ENCODE measurements at places on chromosomes 5 and 9.

GRCh38 chr9:136218271-136218670, 13.3 kb upstream of the LHX3 start:
- no peak for DNase-seq

GRCh38 chr9:93902051-93902779, 52.9 kb downstream of the BARX1 start:
- no peak for DNase-seq

DNA sequence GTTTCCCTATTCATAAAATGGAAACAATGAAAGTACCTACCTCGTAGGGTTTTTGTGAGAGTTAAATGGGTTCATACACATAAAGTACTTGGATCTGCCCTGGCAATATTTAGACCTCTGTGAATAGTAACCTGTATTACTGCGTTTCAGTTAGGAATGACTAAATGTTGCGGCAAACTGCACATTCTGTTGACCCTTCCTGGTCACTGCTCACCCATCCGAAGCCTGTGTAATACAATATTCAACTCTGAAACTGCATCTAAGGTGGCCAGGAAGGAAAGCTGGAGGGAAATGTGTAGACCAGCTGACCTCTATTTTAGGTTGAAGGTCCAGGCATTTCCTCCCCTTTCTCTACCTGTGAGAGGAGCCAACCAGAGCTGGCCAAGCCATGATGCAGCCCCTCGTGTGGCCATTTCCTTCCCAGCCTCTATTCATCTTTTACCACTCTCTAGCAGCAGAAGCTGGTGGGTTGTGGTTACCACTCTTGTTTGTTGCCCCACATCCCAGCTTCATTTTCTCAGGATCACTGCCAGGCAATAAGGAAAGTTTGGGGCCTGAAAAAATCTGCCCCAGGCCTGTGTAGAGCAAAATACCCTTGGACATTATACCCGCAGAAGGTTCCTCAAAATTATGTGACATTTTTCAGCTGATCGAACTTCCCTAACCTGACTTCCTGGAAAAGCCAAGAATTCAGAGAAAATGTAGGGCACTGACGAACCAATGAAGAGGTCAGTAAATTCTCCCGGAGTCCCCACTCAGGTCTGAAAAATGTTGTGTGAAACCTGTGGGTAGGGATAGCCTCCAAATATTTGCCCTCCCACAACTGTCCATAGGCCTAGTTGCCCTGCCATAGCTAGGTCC, 20.5 kb upstream of the PDCD1LG2 start:
- no peak for DNase-seq

DNA sequence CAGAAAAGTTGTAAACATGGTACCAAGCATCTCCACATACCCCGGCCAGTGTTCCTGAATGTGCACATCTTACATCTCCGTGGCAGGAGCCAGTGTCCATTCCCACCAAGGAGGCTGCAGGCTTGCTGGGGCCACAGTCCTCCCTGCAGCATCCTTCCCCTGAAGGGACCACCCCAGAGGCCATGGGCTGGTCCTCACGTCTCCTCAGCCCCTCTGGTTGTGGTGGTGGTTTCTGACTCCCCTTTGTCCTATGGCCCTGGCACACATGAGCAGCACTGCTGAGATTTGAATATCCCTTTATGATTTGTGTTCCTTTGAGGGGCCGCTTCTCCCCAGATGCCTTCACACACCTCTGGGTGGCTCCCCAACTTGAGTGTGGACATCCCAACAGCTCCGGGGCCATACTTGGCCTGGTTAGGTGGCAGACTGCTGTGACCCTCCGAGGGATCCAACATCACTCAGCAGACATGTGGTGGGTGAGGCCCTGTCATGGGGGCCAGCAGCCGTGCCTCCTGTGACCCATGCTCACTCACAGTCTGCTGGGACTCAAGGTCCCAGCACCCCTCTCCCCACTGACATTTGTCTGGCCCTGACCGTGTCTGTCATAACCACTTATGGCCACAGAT, 14.3 kb downstream of the PHF2 start:
- no peak for DNase-seq

GRCh38 chr5:111121926-111122325, 29.8 kb downstream of the WDR36 start:
- DNase-seq: no peak

GRCh38 chr5:87359106-87359505, 53.6 kb downstream of the CCNH start:
- no peak for DNase-seq

- DNase-seq: no peak
Observed at GRCh38 chr9:35538361-35539234, 48.7 kb downstream of the RUSC2 start.

DNA sequence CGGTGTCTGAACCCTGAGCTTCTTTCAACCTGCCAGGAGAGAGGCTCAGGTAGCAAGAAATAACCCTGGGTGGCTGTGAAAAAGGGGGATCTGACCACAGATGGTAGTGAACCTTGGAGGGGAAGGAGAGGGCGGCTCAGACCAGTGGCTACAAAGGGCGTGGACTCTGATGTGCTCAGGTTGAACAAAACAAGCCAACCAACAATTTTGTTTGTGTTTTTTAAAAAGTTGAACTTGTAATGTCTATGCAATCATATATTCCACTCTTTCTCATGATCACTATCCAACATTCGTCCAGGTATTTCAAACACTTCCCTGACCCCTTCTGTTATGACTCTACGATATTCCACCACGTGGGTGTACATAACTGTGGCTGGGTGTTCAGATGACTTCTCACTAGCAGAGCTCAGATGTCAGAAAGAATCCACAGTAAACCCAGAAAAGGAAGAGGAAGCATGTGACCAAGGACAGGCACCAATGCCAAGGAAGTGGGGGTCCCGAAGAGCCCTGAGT, 20.0 kb downstream of the PTPN3 start:
- no peak for DNase-seq

DNA sequence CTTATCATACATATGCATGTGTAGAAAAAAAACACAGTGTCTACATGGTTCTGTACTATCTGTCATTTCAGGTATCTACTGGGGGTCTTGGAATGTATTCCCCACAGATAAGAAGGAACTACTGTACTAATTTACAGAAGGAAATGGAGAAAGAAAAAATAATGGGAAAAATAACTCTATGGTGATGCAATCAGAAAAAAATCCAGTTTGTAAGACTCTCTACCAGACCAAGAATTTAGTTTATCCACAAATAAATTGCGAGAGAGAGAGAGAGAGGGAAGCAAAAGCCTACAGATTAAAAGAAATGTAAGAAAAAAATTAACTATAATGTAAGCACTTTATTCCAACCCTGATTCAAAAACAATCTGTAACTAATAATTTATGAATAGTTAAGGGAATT, 708.6 kb upstream of the ZNF608 start:
- DNase-seq: no peak

GRCh38 chr5:7828269-7828668, 22.7 kb downstream of the CFAP90 start:
- no peak for DNase-seq

DNA sequence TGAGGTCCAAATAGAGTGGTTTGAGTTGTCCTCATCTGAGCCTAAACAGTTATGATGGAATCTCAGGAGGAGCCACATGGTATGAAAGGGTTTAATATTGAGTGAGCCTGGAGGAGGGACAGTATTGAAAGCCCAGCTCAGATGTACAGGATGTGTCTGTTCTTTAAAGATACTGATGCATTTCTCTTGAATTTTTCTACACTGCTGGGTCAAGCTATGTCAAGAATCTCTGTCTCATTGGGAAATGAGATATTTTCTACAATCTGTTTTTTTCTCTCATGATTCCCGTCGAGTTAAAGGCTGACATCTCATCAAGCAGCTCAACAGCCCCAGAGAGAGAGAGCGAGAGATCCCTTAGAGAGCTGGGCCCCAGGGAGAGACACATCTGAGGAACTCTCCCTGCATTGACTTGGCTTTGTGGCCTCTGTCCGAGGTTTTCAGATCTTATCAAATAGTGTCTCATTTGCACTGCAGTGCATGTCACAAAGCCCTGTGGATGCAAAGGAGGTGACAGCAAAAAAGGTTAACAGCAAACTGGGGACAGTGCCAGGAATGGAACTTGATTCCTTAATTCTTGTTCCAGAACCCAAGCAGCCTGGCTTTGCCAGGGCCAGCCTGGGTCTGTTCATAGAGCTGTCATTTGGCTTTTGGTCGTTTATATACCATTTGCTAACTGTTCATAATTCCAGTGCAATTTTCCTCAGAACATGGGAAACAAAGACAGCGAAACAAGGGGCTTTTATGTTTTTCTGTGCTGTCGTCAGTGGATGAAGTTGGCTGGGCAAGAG, 19.0 kb upstream of the ACTBL2 start:
- DNase-seq: no peak

GRCh38 chr9:127779136-127779981, 893 bp upstream of the SH2D3C start:
- DNase-seq: no peak

DNA sequence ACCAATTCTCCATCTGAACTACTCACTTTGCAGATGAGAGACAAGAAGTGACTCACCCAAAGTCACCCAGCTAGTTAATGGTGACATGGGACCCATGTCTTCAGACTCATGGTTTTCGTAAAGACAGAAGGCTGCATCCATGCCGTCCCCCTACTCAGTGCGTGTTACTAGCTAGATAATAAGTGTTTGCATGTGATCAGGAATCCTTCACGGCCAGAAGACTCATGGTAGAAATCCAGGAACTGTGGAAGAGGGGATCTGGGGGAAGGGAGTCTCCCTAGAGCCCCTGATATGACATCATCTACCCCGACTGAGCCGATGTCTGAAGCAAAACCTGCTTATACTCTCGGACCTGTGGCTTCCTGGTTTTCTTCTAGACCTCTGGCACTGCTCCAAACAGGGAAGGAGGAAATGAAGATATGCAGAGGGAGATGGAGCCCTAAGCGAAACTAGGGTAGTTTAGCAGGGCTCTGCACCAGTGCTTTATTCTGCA, 3.3 kb downstream of the RNF183 start:
- no peak for DNase-seq

GRCh38 chr9:27535701-27536118, 6.1 kb upstream of the MOB3B start:
- no peak for DNase-seq

- DNase-seq: no peak
Observed at GRCh38 chr5:88819301-88819999, 63.5 kb downstream of the MEF2C start.

DNA sequence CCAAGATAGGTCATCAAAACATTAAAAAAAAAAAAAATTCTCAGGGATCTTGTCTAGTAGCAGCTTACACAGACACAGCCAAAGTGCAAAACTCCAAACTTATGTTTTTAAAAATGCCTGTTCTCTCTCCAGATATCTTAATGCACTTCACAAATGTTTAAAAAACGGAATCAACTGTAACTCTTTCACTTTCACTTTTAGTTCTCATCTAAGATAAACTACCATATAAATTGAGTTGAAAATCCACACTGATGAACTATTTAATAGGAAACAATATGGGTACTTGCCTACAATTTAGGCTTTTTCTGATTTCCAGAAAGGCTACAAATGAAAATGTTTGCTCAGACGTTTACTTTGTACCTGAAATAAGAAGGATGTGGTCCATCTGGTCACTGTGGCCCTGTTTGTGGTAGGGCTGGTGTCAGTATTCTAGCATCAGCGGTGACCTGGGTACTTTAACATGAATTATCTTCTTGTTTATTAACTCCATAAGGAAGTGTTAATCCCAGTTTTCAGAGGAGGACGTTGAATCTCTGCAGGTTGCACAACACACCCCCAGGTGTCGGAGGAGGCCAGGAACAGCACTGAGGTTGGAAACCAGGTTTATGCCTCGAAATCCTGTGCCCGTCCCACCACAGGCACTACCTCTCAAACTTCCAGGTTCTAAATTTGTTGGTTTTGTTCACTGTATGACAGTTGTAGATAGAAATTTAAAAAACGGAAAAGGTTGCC, 13.3 kb upstream of the LPCAT1 start:
- peak; percentile 11 for DNase-seq

GRCh38 chr5:76367623-76368371, 35.3 kb upstream of the IQGAP2 start:
- DNase-seq: no peak

- DNase-seq: no peak
Observed at GRCh38 chr5:126098330-126099017, 324.7 kb upstream of the GRAMD2B start.

GRCh38 chr9:100120286-100120685, 21.2 kb downstream of the INVS start:
- no peak for DNase-seq

DNA sequence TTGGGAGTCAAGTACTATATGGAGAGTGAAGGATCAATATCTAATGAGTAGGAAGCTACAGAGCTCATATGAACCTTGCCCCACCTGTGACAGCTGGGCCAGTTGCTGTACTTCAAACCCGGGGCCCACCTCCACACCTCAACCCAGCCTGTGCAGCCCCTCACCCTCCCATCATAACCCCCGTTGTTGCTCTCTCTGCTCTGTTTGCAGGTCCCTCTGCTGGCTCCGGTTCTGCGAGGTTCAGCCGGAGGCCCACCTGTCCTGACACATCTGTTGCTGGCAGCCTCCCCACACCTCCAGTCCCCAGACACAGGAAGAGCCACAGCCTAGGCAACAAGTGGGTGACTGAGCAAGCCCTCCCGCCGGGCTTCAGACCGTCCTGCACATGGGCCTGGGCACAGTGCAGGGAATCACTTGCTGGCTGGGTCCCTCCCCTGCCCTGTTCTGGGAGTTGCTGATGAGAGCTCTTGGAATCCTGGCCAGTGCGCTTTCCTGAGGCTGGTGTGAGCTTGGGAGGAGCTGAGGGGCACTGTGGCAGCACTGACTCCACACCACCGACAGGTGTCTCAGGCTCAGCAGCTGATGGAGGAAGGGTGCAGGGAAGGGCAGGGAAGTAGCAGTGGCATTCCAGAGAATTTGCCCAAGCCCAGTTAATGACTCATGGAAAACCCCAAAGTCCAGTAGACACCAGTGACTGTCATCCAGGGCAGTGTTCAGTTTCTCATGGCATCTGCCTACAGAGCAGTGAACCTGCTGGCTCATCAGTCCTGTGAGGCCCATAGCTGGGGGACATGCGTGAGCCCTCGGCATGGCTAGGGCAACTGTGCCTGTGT, 69.5 kb upstream of the GARNL3 start:
- peak; percentile 73 for DNase-seq

DNA sequence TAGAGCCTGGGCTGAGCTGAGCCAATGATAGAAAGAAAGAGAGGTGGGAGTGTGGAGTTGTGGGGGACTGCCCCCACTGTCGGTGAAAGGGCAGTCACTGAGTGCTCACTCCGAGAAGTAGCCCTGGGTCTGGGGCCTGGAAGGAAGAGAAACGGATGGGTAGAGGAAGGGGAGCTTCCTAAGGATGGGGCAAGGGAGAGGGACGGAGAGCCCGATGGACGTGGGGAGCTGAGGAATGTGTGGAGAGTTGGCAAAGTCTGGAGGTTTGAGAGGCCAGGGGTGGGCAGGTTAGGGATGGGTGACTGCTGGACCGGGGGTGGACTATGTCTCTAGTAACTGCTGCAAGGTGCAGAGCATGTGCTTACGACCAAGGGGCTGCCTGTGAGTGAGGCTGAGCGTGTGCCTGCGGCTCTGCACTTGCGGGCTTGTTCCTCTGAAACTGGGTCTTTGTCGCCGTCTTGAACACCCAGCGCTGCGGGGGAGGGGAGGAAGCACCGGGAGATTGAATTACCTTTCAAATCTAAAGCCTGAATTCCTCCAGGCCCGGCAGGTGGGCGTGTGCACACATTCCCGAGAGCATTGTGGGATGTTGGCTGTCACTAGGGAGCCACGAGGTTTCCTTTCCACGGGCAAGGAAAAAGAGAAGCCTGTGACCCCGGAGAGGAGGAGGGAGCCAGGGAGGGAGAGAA, 76.4 kb upstream of the ARAP3 start:
- no peak for DNase-seq

GRCh38 chr5:109694451-109694891, 4.7 kb downstream of the MAN2A1 start:
- no peak for DNase-seq
